ENCODE measurements at places on chromosomes 4 and X.

DNA sequence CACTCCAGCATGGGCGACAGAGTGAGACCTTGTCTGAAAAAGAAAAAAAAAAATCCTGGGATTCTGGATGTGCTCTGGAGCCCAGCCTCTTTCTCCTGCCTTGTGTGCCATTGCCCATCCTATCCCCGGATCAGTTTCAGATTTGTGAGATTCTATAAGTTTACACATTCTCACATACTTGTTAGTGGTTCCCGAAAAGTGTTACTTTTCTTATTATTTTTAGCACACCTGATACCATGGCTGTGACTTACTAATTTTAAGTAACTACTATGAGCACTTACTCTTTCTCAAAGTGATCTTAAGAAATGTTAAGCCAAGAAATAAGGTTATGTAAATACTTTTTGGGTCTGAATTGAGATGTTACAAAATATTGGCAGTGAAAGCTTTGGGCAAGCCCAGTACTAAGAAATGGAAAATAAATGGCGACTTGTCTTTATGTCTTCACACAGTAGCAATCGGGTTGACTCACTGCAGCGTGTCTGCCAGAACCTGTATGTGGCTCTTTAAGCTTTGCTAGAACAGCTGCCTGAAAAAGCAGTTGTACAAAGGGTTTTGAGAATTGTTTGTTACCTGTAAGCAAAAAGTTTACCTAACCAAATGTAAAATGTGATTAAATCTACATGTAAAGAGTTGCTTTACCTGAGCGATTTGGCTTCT lies 118.7 kb downstream of the KLHL8 start:
- no peak for DNase-seq

- no peak for DNase-seq
Observed at GRCh38 chr4:89551191-89551590, 243.6 kb upstream of the GPRIN3 start.

DNA sequence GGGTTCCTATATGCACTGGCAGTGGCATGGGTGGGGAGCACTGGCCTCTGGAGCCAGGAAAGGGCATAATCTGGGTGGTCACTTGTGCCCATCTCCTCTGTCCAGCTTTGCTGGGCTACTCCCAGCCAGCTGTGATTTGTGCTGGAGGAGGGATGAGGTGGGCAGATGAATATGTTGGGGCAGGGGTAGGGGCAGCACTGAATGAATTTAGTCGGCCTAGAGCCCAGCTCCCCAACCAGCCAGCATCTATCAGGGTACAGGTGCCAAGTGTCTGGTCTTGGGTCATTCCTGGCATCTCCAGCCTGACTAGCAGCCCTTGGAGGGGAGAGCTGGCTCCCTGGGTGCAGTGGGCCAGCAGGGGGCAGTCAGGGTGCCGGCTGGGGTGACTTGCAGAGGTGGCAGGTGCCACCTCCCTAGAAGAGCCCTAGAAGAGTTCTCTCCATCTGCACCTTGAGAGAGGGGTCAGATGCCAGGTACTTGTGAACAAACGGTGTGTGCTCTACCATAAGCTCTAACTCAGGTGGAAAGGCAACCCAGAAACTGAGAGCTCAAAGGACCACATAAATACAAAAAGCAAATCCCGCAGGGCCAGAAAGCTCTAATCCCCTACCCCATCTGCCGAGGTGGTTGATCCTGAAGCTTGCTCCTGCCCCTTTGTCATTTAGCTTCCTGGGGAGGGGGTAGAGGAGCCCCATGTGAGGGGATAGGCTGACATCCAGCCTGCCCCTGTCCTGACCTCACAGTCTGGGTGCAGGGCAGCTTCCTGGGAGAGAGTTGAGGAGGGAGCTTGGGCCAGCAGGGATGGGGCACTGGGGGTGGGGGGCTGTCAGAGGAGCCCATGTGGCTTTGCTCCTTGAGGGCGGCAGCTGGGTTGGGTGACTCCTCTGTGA lies 2.2 kb downstream of the SORCS2 start:
- no peak for DNase-seq

- DNase-seq = no peak
Observed at GRCh38 chr4:53730031-53730805, 138.9 kb upstream of the LNX1 start.

DNA sequence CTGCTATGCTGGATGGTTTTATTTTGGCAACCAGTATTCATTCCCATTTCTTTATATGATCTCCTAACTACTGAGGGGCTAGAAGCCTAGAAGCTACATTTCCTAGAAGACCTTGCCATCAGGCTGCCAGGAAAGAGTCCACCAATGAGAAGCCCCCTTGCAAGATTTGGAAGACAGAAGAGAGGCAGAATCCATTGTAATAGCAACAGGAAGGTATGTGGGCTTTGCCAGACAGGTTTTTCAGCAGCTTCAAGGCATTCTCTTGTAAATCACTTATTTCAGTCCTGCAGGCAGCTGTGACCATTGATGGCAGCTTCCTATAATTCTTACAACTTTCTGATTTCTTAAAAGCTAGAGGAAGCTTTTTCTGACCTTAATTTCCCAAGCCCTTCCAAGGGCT lies 148.3 kb upstream of the NHS start:
- DNase-seq = no peak

Measured in fibroblast of skin of abdomen (primary cell).